CD4-positive, CD25-positive, alpha-beta regulatory T cell (primary cell): ENCODE measurements at places on chromosomes 1 and 21. TPM values are rescaled to one million over a fixed set of nuclear protein-coding genes. Genes with fewer than 3 reads are reported as not detected.

DNA sequence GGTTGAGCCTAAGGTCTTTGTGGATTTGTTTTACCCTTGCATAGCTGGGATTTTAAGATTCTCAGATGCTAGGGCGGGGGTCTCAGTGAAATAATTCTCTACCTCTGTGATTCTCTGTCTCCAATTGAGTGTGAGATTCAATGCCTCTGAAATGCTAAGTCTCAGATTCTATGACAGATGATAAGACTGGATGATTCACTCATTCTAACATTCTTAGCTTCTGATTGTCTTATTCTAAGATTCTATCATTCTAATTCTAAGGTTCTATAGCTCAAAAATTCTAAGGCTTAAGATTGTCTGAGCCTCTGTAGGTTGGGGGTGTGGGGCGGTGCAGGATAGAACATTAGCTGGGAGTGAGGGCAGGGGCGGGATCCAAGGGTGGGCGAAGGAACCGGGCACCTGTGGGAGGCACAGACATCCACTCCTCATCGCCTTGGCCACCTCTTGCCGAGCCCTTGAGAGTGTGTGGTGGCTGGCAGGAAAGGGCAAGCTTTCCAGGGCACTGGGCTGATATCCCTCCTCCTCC lies 29.5 kb downstream of the ADGRB2 start:
- H3K4me1 ChIP-seq: peaks cover 2% of the 10 kb centered on the region
- H3K27ac ChIP-seq: no peak overlapping the region
- H3K27me3 ChIP-seq: no peaks in the 10 kb centered on the region
- H3K4me3 ChIP-seq: no peak overlapping the region
- H3K36me3 ChIP-seq: no peaks in the 10 kb centered on the region
- DNase-seq: no peak

GRCh38 chr1:77538956-77539518 lies 143.4 kb downstream of the ZZZ3 start:
- H3K27ac ChIP-seq: no peak overlapping the region
- no peaks in the 10 kb centered on the region for H3K27me3 ChIP-seq
- H3K4me1 ChIP-seq: no peaks in the 10 kb centered on the region
- H3K36me3 ChIP-seq: no peaks in the 10 kb centered on the region

GRCh38 chr1:33899746-33900145 lies 35.9 kb downstream of the HMGB4 start:
- no peak overlapping the region for H3K27ac ChIP-seq
- H3K4me1 ChIP-seq: no peaks in the 10 kb centered on the region
- H3K36me3 ChIP-seq: no peaks in the 10 kb centered on the region
- no peak overlapping the region for H3K4me3 ChIP-seq
- no peak for DNase-seq

DNA sequence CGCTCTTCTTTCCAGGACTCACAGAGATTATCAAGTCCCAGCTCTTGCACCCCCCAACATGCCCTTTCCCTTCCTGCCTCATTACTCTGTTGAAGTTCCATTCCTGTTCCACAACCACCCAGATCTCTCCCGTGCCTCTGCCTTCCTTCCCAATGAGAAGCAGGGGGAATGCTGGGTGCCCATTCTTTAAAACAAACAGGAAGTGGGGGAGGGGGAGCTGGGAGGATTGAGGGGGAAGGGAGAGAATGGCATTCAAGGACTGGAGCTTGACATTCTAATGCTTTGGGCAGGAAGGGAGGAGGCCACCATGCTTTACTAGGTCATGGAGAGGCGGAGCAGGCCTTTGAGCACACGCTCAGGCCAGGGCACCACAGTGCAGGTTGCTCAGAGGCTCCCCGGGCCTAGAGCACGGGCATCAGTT lies 150.3 kb upstream of the IRF2BP2 start:
- H3K27me3 ChIP-seq: no peaks in the 10 kb centered on the region
- H3K27ac ChIP-seq: no peak overlapping the region
- no peak overlapping the region for H3K4me3 ChIP-seq
- DNase-seq: no peak
- H3K4me1 ChIP-seq: peaks cover 23% of the 10 kb centered on the region

- H3K27me3 ChIP-seq: no peaks in the 10 kb centered on the region
- H3K27ac ChIP-seq: peak overlapping the region; percentile 42
- peaks cover 32% of the 10 kb centered on the region for H3K4me1 ChIP-seq
- DNase-seq: peak; percentile 32
- no peaks in the 10 kb centered on the region for H3K36me3 ChIP-seq
These were observed 10.5 kb upstream of the LAX1 start for GRCh38 chr1:203754455-203754864.

DNA sequence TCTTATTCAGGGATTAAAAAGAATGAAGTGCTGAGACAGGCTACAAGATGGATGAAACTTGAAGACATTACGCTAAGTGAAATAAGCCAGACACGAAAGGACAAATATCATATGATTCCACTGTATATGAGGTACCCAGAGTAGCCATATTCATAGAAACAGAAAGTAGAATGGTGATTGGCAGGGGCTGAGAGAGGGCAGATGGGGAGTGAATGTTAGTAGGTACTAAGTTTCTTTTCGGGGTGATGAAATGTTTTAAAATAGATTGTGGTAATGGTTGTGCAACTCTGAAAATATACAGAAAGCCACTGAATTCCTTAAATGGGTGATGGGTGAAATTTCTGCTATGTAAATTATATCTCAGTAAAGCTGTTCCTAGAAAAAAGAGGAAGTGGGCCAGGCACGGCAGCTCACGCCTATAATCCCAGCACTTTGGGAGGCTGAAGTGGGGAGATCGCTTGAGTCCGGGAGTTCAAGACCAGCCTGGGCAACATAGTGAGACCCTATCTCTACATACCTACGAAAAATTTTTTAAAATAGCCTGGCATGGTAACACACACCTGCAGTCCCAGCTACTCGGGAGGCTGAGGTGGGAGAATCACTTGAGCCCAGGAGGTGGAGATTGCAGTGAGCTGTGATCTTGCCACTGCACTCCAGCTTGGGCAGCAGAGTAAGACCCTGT lies 15.9 kb downstream of the SLC27A3 start:
- H3K27me3 ChIP-seq: no peaks in the 10 kb centered on the region
- peak; percentile 59 for DNase-seq
- H3K27ac ChIP-seq: no peak overlapping the region
- H3K4me3 ChIP-seq: no peak overlapping the region
- H3K36me3 ChIP-seq: no peaks in the 10 kb centered on the region
- peaks cover 3% of the 10 kb centered on the region for H3K4me1 ChIP-seq

- DNase-seq: peak; percentile 59
- no peaks in the 10 kb centered on the region for H3K27me3 ChIP-seq
- no peak overlapping the region for H3K27ac ChIP-seq
- H3K4me3 ChIP-seq: no peak overlapping the region
- H3K4me1 ChIP-seq: no peaks in the 10 kb centered on the region
These were observed 246.5 kb downstream of the TOMM20 start for GRCh38 chr1:234881893-234882771.

- H3K4me3 ChIP-seq: no peak overlapping the region
- peaks cover 57% of the 10 kb centered on the region for H3K36me3 ChIP-seq
These were observed 27.9 kb downstream of the PCSK9 start for GRCh38 chr1:55067022-55067778.

DNA sequence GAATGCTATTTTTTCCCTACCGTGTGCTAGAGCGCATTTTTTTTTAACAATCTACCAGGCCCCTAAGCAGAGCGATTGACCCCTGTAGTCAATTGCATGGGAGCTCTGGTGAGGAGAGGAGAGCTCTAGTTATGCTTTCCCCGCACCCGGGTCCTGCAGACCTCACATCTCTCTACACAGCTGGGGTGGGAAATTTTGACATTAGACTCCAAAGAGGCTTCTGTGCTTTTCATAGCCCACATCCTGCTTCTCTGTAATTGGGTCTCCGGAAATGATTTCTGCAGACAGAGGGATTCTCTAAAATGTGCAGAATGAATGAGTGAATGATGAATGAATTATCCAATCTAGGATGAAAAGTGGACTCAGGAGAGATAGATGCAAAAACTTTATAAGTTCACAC lies 41.5 kb upstream of the DUSP10 start:
- no peak for DNase-seq
- peaks cover 36% of the 10 kb centered on the region for H3K4me1 ChIP-seq
- no peaks in the 10 kb centered on the region for H3K27me3 ChIP-seq

GRCh38 chr1:150775276-150775675 lies 9.7 kb upstream of the CTSS start:
- no peak overlapping the region for H3K27ac ChIP-seq
- no peaks in the 10 kb centered on the region for H3K27me3 ChIP-seq
- no peak for DNase-seq
- H3K4me3 ChIP-seq: no peak overlapping the region

DNA sequence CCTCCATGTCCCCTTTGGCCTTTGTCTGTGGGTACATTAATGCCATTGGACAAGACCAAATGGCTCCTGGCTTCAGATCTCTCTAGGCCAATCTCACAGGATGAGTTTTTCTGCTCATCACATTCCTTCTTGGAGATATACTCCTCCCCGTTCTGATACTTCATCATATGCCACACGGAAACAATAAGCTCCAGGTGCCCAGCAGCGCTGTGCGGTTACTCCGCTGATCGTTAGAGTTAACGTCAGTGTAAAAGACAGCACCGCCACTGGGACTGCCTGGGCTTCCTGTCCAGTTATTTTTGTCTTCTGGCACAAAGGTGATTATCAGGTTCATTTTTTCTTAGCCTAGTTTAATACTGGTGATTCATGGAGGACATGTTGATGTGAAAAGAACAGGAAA lies 22.5 kb downstream of the CACHD1 start:
- no peak overlapping the region for H3K27ac ChIP-seq
- no peak overlapping the region for H3K4me3 ChIP-seq
- no peak for DNase-seq
- no peaks in the 10 kb centered on the region for H3K4me1 ChIP-seq

GRCh38 chr1:113652771-113653170 lies 106.5 kb downstream of the PHTF1 start:
- no peak overlapping the region for H3K4me3 ChIP-seq
- H3K4me1 ChIP-seq: no peaks in the 10 kb centered on the region
- H3K27me3 ChIP-seq: no peaks in the 10 kb centered on the region
- H3K27ac ChIP-seq: no peak overlapping the region
- no peaks in the 10 kb centered on the region for H3K36me3 ChIP-seq

Gene SPRR1A
- not detected for total RNA-seq

Gene OR6K3
- total RNA-seq: not detected

Gene TENT5C
- 324 TPM for total RNA-seq

Gene MAP10
- total RNA-seq: 1.1 TPM

Gene FCER1G
- total RNA-seq: 2.9 TPM

Gene PDE9A
- 7.3 TPM for total RNA-seq
